ENCODE measurements at places on chromosomes 12 and 14.

- peak; percentile 1 for DNase-seq
These were observed 75.3 kb upstream of the FAR2 start for GRCh38 chr12:29073631-29074239.

GRCh38 chr12:52486166-52487105 is 6.6 kb downstream of the KRT6A start:
- no peak for DNase-seq

DNA sequence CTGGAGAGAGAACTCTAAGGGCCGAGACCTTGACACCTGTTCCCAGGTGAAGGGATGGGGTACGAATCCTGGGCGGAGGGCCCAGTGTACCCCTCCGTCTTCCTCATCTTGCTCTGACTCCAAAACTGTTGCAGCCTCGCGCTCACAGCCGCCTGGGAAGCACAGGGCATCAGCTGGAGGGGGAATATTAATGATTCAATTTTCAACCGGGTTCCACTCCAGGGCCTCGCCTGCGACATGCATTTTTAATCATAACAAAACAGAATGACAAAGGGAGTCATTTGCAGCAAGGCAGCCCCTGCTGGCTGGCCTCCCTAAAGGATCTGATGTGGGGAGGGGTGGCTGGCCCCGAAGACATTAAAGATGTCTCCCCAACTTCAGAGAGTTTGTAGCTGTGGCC is 41.6 kb upstream of the ESRRB start:
- DNase-seq, result no peak

DNA sequence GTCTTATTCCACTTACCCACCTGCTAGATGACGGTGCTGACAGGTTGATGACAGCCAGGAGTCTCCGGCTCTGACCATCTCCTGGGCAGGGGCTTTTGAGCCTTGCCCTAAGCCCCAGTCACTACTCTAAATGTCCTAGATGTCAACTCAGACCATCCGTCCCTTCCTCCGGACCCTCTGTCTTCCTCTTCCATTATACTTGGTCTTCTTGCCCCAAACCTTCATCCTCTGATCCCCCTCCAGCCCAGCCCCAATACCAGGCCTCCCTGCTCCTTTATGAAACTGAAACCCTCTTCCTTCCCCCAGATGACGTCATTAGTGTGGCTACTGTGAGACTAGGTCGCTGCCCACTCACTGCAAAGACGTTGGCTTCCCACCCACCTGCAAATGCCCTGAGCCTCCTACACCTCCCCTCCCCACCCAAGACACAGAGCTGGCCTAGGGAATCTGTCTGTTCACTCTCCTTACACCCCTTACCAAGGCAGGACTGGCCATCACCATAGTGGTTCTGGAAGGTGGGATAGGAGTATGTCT is 10.1 kb downstream of the KRT71 start:
- DNase-seq, result no peak

DNA sequence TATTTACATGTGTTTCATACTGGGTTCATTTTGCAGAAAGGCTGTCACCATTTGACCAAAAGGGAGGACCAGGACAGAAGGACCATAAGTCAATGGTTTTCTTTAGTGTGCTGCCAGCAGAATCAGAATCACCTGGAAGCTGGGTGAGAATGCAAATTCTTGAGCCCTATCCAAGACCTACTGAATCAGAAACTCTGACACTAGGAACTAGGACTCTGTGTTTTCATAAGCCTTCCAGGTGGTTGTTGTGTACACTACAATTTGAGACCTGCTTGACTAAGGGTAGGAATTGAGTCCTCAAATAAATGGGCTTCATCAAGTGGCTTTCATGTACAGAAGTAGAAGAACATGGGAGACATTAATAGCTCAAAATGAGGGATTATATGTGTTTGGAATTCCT is 32.2 kb downstream of the PDE6H start:
- no peak for DNase-seq

Measured in NCI-H69 (cell line).